ENCODE measurements at places on chromosomes 3 and 15. TPM values are rescaled to one million over a fixed set of nuclear protein-coding genes. Genes with fewer than 3 reads are reported as not detected.
A peak's percentile ranks its signal among the peaks of the same experiment; 100 is the strongest.

The HLTF gene
- total RNA-seq: 94.5 TPM

The OXSR1 gene
- total RNA-seq: 38.8 TPM

The C3orf85 gene
- not detected for total RNA-seq

The ATP13A5 gene
- not detected for total RNA-seq

The ZIC4 gene
- 1.4 TPM for total RNA-seq

The VIPR1 gene
- total RNA-seq: not detected

The ERICH6 gene
- not detected for total RNA-seq

The EXD1 gene
- total RNA-seq: not detected

The CACNA1D gene
- 0.05 TPM for total RNA-seq

The SERINC4 gene
- total RNA-seq: not detected

DNA sequence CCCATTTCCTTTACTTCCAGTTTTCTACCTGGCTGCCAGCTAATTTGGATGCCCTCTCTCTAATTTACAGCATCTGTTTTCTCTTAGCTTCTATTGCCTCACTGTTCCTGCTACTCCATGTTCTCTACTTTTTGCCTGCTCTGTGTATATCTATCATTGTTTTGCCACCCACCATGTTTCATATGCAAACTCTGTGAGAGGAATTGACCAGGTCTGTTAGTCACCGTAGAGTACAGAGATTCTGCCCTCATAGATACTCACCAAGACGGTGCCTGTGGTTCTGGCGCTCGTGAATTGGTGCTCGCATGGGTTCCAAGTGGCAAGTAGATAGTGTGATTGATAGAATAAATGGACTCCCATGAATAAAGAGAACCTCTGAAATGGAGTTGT is 288.8 kb downstream of the CNTN6 start:
- DNase-seq: no peak

GRCh38 chr3:87422333-87422732 is 145.9 kb upstream of the POU1F1 start:
- DNase-seq: no peak

GRCh38 chr3:96236522-96236921 is 577.9 kb upstream of the EPHA6 start:
- no peak for DNase-seq

DNA sequence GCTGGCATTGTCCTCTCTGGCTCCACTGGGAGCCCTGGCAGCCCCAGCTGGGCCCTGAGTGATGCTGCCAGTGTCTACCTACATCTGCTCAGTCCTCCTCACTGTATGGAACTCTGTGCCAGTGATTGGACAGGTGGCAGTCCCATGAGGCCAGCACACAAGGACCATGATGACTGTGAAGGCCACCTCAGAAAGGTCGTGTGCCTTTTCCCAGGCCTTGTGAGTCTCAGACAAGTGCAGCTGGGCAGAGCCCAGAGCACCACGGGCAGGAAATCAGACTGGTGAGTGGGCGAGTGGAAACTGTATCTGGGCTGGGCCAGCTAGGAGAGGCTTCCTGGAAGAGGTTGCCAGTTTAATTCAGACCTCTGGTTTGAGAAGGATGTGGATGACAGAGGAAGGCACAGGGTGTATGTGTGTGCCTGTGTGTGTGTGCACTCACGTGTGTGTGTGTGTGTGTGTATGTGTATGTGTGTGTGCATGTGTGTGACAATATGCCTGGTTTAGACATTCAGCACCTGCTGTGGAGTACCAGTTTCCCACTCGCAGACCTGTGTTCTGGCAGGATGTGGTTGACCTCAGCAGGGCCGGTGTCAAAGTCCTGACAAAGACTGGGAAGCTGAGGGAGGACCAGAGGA is 7.0 kb downstream of the MAPKAPK3 start:
- DNase-seq: peak; percentile 56

- no peak for DNase-seq
These were observed 326.6 kb upstream of the C2CD4B start for GRCh38 chr15:62491642-62492041.

- peak; percentile 89 for DNase-seq
These were observed 17.6 kb downstream of the C15orf62 start for GRCh38 chr15:40787344-40787841.

GRCh38 chr3:27628026-27628750 is 93.9 kb downstream of the EOMES start:
- DNase-seq: no peak

- DNase-seq: no peak
These were observed 768 bp downstream of the AAGAB start for GRCh38 chr15:67253549-67254237.

GRCh38 chr15:86231864-86232721 is 152.4 kb downstream of the AGBL1 start:
- no peak for DNase-seq

DNA sequence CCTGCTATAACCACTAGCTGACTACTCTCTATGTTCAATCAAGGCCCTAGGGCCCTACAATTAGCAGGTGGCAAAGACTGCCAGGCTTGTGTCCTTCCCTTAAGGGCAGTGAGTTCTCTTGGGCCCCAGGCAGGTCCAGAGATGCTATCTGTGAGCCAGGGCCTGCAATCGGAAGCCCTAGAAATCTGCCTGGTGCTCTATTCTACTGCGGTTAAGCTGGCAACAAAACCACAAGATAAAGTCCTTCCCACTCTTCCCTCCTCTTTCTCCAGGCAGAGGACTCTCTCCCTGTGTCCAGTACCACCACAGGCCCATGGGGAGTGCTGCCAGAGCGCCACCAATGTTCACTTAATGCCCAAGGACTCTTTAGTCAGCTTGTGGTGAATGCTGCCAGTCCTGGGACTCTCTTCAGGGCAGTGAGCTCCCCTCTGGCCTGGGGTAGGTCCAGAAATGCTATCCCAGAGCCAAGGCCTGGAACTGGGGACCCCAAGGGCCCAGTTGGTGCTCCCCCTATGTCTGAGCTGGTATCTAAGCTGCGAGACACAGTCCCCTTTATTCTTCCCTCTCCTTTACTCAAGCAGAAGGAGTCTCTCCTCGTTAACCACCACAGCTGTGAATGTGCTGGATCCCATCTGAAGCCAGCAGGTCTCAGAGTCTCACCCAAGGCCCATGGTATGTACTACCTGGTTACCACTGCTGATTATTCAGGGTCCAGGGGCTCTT is 34.7 kb downstream of the XXYLT1 start:
- DNase-seq: no peak

DNA sequence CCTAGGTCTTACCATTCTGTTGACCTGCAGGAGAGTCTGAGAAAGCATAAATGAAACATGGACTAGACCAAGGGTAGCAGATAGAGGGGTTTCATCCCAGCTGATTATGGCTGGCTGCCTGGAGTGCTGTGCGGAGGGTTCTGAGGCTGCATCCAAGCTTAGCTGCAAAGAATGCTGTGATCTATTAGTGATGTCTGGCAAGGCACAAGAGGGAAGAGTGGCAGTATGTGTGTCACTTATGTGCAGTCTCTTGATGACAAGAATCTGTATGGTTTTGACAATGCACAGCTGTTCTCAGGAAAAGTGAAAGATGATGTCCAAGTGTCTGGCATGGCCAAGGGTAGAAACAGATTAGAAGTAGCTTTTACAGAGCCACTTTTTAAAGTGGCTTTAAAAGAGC is 54.3 kb downstream of the SLC6A11 start:
- no peak for DNase-seq

- DNase-seq: peak; percentile 24
These were observed 47.5 kb upstream of the SLC9A9 start for GRCh38 chr3:143895805-143896204.

GRCh38 chr3:143613226-143613625 is 235.0 kb downstream of the SLC9A9 start:
- no peak for DNase-seq

GRCh38 chr3:9690451-9691450 is 12.9 kb upstream of the CPNE9 start:
- DNase-seq: no peak

GRCh38 chr15:54915380-54915779 is 281.4 kb downstream of the RSL24D1 start:
- DNase-seq: no peak

All from A172 (cell line).